ENCODE measurements at places on chromosomes 13 and 19.

DNA sequence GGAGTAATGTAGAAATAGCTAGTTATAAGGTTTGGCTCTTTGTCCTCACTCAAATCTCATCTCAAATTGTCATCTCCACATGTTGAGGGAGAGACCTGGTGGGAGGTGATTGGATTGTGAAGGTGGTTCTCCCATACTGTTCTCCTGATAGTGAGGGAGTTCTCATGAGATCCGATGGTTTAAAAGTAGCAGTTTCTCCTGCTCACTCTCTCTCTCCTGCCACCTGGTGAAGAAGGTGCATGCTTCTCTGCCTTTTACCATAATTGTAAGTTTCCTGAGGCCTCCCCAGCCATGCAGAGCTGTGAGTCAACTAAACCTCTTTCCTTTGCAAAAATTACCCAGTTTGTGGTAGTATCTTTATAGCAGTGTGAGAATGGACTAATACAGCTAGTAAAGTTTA is 849.4 kb downstream of the DACH1 start:
- no peak for DNase-seq

DNA sequence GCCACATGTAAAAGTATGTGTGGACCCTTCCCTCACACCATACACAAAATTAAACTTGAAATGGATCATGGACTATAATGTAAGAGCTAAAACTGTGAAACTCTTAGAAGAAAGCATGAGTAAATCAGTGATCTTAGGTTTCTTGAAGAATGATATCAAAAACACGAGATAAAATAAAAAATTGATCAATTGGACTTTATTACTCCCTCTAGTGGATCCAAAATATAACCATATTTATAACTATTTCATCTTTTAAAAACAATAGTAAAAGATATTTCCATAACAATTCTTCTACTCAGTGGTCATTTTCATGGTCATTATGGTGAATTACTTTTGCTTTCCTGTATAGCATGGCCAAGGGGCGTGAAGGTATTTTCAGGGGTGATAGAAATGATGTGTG is 174.6 kb upstream of the LSM14A start:
- no peak for DNase-seq

DNA sequence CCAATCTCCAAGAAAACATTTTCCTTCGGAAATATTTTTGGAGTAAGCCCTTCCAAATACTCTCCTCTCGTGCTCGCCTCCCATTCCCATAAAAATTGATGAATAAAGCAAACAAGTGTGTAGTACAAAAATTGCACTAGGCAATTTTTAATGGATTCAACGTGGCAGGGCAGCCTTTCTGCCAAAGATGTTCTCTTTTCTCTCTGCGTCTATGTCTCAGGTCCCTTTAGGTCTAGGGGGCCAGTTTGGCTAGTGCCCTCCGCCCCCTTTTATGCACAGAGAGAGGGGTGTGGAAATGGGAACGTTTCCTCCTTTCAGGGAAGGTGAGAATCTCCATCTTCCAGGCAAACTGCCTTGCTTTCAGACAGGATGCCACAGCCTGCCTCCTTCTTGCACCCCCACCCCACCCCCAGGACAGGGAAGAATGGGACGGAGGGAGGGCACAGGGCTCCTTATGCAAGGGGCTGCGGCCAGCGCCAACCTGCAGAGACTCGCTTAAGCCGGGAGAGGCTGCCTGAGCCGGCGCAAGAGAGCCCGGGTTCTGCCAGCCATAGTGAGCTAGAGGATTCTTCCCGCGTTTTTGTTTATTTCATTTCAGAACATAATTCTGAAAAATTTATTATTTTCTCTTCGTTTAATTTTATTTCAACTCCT is 2.7 kb upstream of the ZIC2 start:
- no peak for DNase-seq

GRCh38 chr19:5953030-5953589 is 24.8 kb downstream of the RANBP3 start:
- no peak for DNase-seq

DNA sequence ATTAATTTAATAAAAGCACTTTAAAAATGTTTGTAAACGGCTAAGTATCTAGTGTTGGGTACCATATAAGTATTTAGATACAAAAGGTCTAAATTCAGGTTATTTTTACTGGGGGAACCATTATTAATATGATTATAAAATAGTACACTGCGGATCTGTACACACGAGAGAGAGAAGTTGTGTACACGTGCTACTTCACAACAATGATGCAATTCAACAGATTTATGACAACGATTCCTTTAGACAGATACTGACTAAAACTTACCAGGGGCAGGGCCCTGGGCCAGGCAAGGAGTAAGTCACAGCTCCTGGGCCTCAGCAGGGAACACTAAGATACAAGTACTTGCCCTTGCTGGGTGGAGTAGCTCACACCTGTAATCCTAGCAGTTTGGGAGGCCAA is 29.1 kb upstream of the TPTE2 start:
- DNase-seq: no peak

- DNase-seq: peak; percentile 35
Measured at GRCh38 chr19:4676955-4677731, 7.0 kb upstream of the MYDGF start.

- DNase-seq: no peak
Measured at GRCh38 chr13:21458451-21458812, 671 bp downstream of the ZDHHC20 start.

- no peak for DNase-seq
Measured at GRCh38 chr13:37601648-37602440, 3.3 kb upstream of the POSTN start.

GRCh38 chr19:9793071-9793591 is 24.6 kb upstream of the ZNF846 start:
- peak; percentile 45 for DNase-seq

DNA sequence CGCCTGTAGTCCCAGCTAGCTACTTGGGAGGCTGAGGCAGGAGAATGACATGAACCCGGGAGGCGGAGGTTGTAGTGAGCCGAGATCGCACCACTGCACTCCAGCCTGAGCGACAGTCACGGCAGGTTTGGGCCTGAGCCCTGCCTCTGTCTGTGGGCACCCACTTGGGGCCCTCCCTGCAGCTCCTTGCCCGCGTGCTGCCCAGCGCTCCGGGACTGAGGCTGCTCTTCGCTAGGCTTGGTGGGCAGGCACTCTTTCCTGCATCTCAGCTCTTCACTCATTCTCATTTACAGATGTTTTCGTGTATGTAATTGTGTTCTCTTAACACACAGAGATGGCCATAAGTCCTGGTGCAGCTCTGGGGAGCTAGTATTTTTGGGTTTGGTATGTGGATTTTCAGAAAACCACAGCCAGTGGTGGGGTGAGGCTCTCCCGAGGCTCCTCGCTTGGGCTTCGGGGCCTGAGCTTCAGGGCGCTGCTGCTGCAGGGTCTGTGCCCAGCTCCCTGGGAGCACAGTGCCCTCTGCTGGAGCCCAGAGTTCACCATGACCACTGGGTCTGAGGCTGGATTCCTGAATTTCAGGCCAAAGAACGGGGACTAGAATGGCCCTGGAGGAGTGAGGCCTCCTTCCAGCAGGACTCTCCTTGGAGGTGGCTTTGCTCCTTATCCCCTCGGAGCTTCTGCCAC is 15.2 kb downstream of the UPF1 start:
- DNase-seq: peak; percentile 54

DNA sequence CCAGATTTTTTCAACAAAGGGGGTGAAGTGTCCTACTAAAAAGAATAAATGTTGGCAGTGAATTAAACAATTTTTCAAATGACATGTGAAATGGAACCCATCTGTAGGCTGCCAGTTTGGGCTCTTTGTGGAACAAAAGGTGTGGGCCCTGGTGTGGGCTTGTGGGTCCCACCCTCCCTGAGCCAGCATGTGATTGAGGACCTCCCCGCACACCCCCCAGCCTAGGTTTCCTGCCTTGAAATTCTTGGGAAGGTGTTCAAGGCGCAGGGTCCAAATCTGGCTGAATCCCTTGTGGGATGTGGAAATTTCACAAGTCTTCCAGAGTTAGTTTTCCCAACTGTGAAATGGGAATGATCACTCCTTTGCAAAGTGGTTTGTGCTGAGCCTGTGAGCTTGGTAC is 4.1 kb downstream of the GGN start:
- DNase-seq: no peak

GRCh38 chr19:12828494-12828893 is 5.9 kb downstream of the RTBDN start:
- DNase-seq: no peak

GRCh38 chr13:79593121-79593520 is 112.2 kb downstream of the NDFIP2 start:
- DNase-seq: no peak

GRCh38 chr13:98945863-98946605 is 31.8 kb downstream of the DOCK9 start:
- DNase-seq: no peak

DNA sequence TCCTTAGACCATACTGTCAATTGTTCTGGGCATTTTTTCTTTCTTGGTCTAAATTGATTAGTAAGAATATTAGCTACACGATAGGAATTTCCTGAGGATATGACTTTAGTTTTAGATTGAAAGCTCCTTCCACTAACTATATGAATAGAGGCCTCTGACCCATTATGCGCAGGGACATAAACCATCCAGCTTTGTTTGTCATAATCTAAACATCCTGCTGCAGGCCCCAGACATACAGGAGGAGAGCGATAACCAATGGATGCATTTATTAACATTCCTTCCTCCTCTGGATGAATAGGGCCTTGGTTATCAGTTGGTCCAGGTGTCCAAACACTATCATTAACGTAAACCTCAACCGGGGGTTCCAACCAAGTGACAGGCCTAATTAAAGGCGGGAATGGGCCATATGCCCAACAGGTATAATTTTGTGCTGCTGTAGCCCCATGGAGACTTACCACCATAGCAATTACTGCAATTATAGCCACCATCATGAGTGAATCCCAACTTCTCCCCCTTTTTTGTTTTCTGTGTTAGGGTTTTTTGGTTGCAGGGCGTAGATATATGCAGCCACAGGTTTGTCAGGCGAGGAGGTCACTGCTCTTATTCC is 32.6 kb downstream of the CLEC4M start:
- no peak for DNase-seq

DNA sequence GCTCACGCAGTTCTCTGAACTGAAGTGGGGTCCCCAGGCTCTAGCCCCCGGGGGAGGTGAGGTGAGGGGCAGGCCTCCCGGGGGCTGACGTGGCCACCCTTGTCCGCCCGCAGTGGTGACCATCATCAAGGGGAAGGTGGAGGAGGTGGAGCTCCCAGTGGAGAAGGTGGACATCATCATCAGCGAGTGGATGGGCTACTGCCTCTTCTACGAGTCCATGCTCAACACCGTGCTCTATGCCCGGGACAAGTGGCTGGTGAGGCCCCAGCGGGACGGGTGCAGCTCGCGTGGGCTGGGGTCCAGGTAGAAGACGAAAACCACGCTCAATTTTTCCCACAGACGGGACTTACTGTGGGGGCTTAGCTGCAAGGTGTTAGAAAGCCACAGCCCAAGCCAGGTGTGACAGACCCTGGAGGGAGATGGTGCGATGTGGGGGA is 5.6 kb upstream of the ADM5 start:
- DNase-seq: no peak

- no peak for DNase-seq
Measured at GRCh38 chr19:18440936-18441803, 3.2 kb upstream of the ISYNA1 start.

DNA sequence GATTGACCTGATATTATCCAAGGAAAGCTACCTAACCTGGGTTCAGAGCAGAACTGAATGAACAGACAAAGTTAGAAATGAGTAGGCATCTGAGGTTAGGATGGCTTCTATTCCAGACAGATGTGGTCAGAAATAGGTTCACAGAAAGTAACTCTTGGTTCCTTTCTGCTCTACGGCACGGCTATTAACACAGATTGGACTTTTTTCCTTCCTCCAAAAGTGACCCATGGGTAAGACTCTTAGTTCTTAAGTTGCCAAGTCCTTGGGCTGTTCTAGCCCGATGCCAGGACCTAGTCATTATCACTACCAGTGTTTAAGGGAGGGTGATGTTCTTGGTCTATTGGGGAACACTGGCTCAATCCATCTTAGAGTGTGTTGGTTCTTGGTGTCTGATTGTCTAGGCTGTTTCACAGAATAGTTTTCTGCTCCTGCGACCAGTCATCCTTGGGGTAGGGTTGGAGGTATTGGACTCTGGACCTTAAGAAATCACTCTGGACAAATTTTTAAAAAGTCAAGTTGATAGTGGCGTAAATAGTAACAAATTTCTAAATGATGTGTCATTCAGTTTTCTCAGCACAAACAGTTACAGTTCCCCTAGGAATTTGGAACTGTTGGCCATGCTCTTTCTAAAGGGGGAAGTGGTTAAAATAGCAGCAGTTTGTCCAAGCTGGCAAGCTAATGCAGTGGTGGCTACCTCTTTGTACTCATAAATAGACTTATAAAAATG is 60.1 kb upstream of the MYCBP2 start:
- peak; percentile 56 for DNase-seq

GRCh38 chr19:14632286-14632685 is 42.4 kb downstream of the ADGRE3 start:
- DNase-seq: peak; percentile 18

DNA sequence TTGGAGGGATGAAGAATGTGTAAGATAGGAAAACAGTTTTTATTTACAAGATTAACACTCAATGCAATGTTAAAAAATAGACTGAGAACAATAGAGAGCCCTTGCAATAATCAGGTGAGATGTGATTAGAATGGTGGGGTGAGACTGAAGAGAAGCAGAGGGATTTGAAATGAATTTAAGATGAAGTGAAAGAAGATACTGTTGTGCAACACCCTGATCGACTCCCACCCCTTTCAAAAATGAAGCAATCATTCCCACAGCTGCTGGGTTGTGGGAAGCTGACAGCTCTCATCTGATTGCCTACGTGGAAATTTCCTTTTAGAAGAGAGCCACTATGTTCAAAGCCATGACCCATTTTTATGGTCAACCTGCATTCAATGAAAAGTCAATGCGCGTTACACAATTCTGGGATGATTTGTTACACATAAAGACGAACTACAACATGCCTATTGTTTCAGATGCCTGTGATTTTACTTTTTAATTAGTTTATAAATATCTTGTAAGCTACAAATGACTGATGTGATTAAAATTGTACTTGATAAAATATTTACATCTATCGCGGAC is 1374.8 kb downstream of the PCDH9 start:
- no peak for DNase-seq

GRCh38 chr13:93467175-93467574 is 240.6 kb downstream of the GPC6 start:
- DNase-seq: no peak

DNA sequence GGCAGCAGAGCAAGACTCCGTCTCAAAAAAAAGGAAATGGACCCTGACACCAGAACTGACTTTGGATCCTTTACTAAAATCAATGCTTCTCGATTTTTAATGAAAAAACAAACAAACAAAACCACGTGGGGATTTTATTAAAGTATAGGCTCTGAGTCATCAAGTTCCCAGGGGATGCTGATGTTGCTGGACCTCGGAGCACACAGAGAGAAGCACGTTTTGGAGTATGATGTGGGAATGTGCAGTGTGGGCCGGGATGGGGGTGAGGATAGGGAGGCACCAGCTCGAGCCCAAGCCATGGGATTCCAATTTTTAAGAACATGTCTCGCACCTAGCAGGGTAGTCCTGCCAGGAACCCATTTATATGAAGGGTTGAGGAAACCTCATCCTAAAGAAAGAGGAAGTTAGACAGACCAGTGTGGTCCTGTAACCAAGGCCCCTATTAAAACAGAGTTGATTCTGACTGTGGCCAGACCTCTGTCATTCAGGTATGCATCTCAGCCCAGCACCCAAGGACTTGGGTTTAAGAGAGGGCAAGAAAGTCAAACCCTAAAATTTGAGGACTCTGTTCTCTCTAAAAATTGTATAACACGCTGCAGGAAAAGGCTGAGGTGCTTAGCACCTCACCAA is 6.4 kb downstream of the FLT1 start:
- DNase-seq: no peak

- DNase-seq: no peak
Measured at GRCh38 chr19:44692379-44692721, 6.6 kb upstream of the CEACAM16 start.

- DNase-seq: peak; percentile 15
Measured at GRCh38 chr13:20492641-20493040, 33.0 kb downstream of the CRYL1 start.

- no peak for DNase-seq
Measured at GRCh38 chr13:38528986-38529385, 157.9 kb upstream of the FREM2 start.
